ENCODE measurements at places on chromosomes 2 and 18.

GRCh38 chr2:205407984-205408383, 274.3 kb upstream of the NRP2 start:
- DNase-seq: no peak

DNA sequence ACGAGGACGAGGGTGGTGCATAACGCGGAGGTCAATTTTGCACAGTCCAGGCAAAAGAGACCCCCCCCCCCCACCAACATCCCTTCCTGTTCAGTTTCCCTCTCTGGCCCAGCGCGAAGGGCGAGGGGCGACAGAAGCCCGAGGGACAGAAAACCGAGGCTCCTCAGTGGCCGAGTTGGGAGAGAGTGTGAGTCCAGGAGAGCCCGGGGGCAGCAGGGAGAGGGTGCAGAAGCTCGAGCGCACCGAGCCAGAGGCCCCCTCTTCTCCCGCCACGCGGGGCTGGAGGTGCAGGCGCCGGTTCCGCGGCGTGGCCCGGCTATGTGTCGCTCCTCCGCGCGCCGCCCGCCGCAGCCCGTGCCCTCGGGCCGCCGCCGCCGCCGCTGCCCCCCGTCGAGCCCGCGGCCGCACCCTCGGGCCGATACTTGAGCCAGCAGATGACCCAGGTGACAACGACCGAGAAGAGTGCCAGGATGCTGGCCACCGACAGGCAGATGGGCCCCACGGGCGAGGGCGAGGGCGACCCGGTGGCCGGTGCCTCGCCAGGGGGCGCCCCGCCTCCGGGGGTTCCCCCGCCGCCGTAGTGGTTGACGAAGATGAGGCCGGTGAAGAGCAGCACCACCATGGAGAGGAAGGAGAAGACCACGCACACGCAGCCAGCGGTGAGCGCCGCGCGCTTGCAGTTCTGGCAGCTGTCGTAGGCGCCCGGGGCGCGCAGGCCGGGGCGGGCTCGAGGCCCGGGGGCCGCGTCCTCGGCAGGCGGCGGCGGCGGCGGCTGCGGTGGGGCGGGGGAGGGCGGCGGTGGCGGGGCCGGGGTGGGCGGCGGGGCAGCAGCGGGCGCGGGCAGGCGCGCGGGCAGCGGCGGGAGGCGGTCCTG, 20.2 kb upstream of the PAX3 start:
- DNase-seq: peak; percentile 19

DNA sequence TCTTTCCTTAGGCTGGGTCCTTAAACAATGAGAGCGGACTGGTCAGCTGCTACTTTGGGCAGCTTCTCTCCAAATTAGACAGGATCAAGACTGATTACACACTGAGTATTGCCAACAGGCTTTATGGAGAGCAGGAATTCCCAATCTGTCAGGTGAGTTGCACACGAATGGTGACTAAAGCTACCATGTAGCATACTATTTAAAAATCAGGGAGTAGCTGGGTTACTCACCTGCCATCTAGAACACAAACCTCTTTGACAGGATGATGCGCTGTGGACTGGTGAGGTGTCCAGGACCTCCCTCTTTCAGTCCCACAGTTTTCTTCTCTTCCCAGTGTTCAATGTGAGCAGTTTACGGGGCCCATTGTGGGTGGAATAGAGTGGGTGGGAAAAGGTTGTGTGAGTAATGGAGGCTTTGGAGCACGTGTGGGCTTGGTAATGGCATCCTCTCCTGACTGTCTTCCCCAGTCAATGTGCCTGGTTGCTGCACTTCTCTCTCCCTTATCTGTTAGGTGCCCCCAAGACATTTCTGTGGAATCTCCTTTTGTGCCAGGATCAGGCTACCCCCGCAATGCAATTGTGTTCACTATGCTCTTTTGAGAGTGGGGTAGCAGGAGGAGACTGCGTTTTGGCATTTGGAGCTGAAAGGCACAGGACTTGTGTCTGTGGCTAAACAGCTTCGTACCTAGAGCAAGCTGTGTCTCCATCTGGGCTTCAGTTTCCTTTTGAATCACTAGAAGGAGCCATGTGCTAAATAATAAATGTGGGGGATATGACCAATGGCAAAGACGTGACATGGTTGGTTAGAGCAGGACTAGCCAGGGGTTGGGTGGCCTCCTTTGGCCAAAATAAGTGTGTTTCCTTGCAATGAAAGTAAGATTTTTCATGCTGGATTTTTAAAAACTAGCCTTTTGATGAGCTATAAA, 17.7 kb downstream of the SERPINB12 start:
- DNase-seq: no peak

DNA sequence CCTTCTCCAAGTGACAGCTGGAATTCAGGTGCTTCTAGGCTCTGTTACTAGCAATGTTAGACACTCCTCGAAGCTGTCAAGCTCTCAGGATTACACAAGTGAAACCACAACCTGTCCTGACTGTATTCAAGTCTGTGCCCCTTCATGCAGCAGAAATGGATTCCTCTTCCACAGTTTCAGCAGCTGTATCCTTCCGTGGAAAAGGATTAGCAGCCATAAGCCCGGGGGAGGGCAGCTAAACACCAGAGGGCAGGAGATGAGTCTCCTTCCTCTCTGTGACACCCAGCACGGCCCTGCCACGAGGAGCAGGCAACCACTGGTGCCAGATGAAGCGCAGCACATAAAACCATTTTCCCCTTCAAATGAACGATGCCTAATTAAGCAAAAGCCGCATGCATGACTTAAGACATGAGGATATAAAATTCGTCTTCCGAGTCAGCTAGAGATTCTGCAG, 1.2 kb downstream of the ST3GAL5 start:
- DNase-seq: peak; percentile 58

DNA sequence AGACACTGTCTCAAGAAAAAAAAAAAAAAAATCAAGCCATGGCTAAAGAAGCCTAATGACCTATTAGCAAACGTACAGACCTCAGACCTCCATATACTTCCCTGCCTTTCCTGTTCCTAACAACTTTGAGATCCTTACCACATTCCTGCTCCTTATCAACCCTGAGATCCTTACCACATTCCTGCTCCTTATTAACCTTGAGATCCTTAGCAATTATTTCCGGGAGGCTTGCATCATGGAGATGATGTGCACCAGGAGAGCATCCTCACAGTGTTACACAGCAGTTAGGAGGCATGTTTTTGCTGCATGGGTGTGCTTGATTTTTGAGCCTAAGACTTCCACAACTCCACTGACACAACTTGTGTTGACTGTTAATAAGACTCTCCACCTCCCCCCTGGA, 54.6 kb upstream of the RASGRP3 start:
- no peak for DNase-seq

GRCh38 chr2:172429301-172429968, 2.0 kb downstream of the ITGA6 start:
- no peak for DNase-seq

DNA sequence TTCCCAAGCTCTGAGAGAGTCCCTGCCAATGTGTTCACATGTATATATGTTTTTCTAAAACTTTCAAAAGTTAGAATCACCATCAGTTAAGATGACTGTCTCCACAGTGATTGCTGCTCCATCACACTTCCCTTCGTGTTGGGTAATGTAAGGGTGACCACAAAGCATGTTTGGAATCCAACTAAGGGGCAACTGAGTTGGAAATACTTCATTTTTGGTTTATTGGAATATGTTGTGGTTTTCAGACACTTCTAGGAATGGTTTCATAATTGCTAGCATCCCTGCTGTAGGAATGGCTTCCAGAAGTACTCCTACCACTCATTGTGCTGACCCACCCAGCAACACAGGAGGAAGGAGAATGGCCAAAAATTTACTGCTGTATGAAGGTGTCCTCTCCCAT, 212.5 kb upstream of the GULP1 start:
- no peak for DNase-seq

- no peak for DNase-seq
Measured at GRCh38 chr2:39602616-39603015, 63.1 kb upstream of the TMEM178A start.

DNA sequence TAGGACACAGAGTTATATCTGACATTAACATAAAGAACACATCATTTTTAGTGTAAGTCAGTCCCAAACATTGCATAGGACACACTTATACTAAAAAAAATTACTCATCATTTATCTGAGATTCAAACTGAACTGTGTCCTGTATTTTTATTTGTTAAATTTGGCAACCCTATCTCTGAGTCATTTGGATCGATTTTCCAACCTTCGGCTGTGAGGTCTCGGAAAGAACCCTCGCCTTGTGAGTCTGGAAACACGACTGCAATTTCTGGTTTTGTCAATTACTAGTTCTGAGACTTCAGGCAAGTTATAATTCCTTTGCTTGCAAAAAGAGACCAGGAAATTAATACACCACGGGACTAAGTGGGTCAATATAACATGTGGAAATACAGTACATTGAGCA, 14.0 kb downstream of the ATP8B1 start:
- no peak for DNase-seq

DNA sequence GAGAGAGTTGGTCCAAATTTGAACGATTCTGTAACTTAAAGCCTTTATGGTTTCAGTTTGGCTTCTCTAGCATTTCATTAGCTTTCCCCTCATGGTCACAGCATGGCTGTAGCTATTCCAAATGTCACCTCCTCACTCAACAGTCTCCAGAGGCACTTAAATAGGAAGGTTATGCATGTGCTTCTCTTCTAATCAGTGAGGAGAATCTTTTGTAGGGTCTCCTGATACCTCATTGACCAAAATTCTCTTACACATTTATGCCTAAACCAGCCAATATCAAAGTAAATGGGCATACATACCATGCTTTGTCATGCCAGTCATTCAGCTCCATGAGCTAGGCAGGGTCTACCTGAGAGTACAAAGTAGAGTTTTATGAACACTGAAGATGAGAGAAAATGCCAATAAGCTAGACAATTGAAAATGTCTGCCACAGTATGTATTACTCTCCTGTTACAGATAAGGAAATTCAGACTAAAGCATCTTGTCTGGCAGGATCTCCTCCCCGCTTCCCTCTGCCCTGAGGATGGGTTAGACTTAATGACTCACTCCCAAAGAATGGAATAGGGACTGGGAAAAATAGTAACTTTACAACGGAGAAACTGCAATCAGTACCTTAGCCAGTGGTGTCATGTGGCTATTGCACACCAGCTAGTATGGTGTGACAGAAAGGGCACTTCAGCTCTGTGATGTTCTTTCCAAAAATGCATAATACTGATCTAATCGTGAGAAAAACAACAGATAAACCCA, 15.4 kb downstream of the DSG2 start:
- no peak for DNase-seq

DNA sequence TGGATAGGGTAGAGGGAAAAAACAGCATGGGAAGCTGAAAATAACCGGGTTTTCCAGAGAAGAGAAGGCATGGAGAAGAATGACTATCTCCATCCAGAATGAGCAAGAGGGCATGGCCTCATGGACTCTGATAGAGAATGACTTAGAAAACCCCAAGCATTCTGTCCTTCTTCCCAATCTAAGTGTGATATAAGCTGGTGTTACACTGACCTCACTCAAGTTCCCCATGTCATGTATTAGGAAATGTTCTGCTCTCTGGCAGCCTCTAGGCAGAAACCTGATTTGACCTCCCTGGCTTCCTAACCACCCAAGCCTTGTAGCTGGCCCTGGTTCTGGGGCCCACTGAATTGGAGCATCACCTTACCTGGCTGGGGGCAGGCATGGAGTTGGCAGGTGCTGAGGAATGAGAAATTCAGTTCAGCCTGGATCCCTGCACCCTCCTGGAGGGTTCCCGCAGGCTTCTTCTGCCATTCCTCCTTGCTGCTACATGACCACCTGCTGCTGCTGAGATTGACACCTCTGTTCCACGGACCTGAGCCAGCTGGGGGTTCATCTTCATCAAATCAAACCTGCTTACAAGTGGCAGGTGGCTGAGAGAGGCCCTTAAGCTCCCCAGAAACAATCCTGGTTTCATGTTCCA, 5.2 kb upstream of the SIGLEC15 start:
- no peak for DNase-seq

- DNase-seq: no peak
Measured at GRCh38 chr2:41460661-41461060, 587.2 kb upstream of the PKDCC start.

- DNase-seq: no peak
Measured at GRCh38 chr18:10530002-10530401, 4.2 kb downstream of the NAPG start.

GRCh38 chr2:170022692-170023091, 155.3 kb upstream of the MYO3B start:
- DNase-seq: no peak

DNA sequence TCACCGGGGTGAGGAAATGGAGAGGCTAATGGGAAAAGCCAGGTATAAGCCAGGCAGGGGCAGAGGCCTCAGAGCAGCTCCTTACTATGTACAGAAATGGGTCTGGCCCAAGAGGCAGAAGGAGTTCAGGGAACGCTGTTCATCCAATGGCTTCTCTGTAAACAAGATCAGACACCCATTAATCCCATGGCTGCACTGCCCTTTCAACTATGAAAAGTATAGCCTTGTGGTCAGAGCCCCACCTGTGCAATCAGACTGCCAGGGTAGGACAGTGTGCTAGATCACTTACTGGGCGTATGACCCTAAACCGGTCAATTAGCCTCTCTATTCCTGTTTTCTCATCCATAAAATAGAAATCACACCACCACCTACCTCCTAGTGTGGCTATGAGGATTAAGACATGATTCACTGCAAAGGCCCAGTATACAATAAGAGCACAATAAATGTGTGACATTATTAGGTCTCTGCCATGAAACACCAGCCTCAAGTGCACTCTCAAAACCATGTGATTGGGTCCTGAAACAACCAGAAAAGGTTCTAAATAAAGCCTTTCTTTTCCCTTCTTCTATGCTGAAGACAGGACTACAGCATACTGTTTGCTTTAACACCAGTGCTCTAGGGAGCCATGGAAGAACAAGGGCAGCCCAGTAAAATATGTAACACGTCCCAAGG, 4.4 kb downstream of the ANKRD44 start:
- DNase-seq: no peak

GRCh38 chr2:24571828-24572442, 80.9 kb downstream of the NCOA1 start:
- no peak for DNase-seq

- no peak for DNase-seq
Measured at GRCh38 chr2:7281231-7282201, 364.3 kb downstream of the RNF144A start.

- no peak for DNase-seq
Measured at GRCh38 chr2:19312949-19313348, 45.5 kb downstream of the OSR1 start.

GRCh38 chr2:50395605-50396297, 636.2 kb downstream of the NRXN1 start:
- no peak for DNase-seq

GRCh38 chr18:3973191-3973850, 481.8 kb downstream of the DLGAP1 start:
- no peak for DNase-seq
